IgD-negative memory B cell (primary cell): ENCODE measurements at places on chromosomes 2 and 18. TPM values are rescaled to one million over a fixed set of nuclear protein-coding genes. Genes with fewer than 3 reads are reported as not detected.

COL4A4 gene
- polyA plus RNA-seq, result 20.8 TPM

BMP10 gene
- polyA plus RNA-seq, result not detected

MC5R gene
- not detected for polyA plus RNA-seq

COLEC12 gene
- not detected for polyA plus RNA-seq

DNAJC5G gene
- polyA plus RNA-seq, result not detected

KCNJ3 gene
- polyA plus RNA-seq, result not detected

GATA6 gene
- not detected for polyA plus RNA-seq

OSR1 gene
- not detected for polyA plus RNA-seq

MGAT5 gene
- polyA plus RNA-seq, result 14.0 TPM

ALPP gene
- polyA plus RNA-seq, result not detected

HOXD13 gene
- not detected for polyA plus RNA-seq

GAL3ST2 gene
- polyA plus RNA-seq, result not detected

MRPL33 gene
- polyA plus RNA-seq, result 176 TPM

GLI2 gene
- polyA plus RNA-seq, result not detected

RRM2 gene
- 1.0 TPM for polyA plus RNA-seq

DSEL gene
- not detected for polyA plus RNA-seq

RGPD4 gene
- polyA plus RNA-seq, result not detected

IGFBP5 gene
- polyA plus RNA-seq, result not detected

SOCS6 gene
- 0.25 TPM for polyA plus RNA-seq

ACVR2A gene
- polyA plus RNA-seq, result 0.59 TPM

YWHAQ gene
- 200 TPM for polyA plus RNA-seq

TACR1 gene
- not detected for polyA plus RNA-seq

CLEC4F gene
- polyA plus RNA-seq, result not detected

AGAP1 gene
- not detected for polyA plus RNA-seq

KRTCAP3 gene
- 1.6 TPM for polyA plus RNA-seq

B4GALT6 gene
- not detected for polyA plus RNA-seq

MAL gene
- 10.2 TPM for polyA plus RNA-seq

RAB27B gene
- polyA plus RNA-seq, result 1.1 TPM

KLF7 gene
- 17.9 TPM for polyA plus RNA-seq

FOXI3 gene
- polyA plus RNA-seq, result not detected

DSC2 gene
- polyA plus RNA-seq, result not detected

NETO1 gene
- 1.2 TPM for polyA plus RNA-seq

CERKL gene
- polyA plus RNA-seq, result 13.0 TPM

IL1B gene
- polyA plus RNA-seq, result not detected

IGFBP2 gene
- polyA plus RNA-seq, result not detected

CREG2 gene
- 0.06 TPM for polyA plus RNA-seq

CPS1 gene
- not detected for polyA plus RNA-seq

MCEE gene
- 25.9 TPM for polyA plus RNA-seq

STPG4 gene
- not detected for polyA plus RNA-seq

ANO7 gene
- polyA plus RNA-seq, result not detected

SPATA3 gene
- polyA plus RNA-seq, result not detected

IL1F10 gene
- polyA plus RNA-seq, result not detected

RSAD2 gene
- polyA plus RNA-seq, result 3.3 TPM

CCDC68 gene
- polyA plus RNA-seq, result not detected

KCNF1 gene
- not detected for polyA plus RNA-seq

REEP1 gene
- polyA plus RNA-seq, result not detected

SERPINB3 gene
- polyA plus RNA-seq, result not detected

SNED1 gene
- 17.0 TPM for polyA plus RNA-seq
